ENCODE measurements at places on chromosomes 11 and 22.
A peak's percentile ranks its signal among the peaks of the same experiment; 100 is the strongest.

DNA sequence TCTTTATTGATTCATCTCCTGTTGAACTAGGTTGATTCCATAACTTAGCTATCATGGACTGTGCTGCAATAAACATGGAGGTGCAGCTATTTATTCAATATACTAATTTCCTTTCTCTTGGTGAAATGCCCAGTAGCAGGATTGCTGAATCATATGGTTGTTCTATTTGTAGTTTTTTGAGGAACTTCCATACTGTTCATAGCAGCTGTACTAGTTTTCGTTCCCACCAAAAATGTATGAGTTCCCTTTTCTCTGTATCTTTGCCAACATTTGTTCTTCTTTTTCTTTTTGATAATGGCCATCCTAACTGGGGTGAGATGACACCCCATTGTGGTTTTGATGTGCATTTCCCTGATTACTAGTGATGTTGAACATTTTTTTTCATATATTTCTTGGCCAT is 87.2 kb upstream of the NAV2 start:
- no peaks in the 10 kb centered on the region for H3K36me3 ChIP-seq
- DNase-seq: no peak
- no peak overlapping the region for H3K4me3 ChIP-seq
- H3K27me3 ChIP-seq: no peaks in the 10 kb centered on the region

- no peaks in the 10 kb centered on the region for H3K36me3 ChIP-seq
- H3K4me1 ChIP-seq: no peaks in the 10 kb centered on the region
- H3K27me3 ChIP-seq: no peaks in the 10 kb centered on the region
- peak; percentile 24 for DNase-seq
Observed at GRCh38 chr11:126282736-126283591, at the start of gene TIRAP. Gene TIRAP (plus strand): TSS chr11:126283093. CDS start chr11:126290895, 7,802 bp downstream.

GRCh38 chr11:2137202-2138067 is 1.8 kb downstream of the IGF2 start:
- no peak overlapping the region for H3K27ac ChIP-seq
- no peak for DNase-seq
- H3K36me3 ChIP-seq: no peaks in the 10 kb centered on the region
- peak overlapping the region; percentile 59 for H3K4me3 ChIP-seq
- H3K27me3 ChIP-seq: peaks cover 33% of the 10 kb centered on the region

DNA sequence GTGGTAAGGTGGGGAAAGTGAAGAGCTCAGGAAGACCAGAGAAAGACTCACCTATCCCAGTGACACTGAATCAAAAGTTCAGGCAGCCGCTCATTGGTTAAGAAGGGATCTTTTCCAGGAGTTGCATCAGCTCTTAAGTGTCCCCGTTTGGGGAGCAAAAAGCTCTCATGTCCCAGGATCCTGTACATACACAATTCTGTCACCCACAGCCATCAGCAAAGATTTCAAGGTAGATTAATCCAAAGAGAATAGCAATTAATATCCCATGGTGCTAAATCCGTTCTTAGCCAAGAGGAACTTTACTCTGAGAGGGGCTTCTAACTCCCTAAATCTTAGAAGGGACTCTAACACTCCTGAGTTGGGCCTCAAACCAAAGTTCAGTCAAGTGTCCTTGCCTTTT is 19.3 kb downstream of the FOLR3 start:
- DNase-seq: no peak
- no peak overlapping the region for H3K27ac ChIP-seq
- no peaks in the 10 kb centered on the region for H3K4me1 ChIP-seq
- H3K27me3 ChIP-seq: no peaks in the 10 kb centered on the region
- no peaks in the 10 kb centered on the region for H3K36me3 ChIP-seq

DNA sequence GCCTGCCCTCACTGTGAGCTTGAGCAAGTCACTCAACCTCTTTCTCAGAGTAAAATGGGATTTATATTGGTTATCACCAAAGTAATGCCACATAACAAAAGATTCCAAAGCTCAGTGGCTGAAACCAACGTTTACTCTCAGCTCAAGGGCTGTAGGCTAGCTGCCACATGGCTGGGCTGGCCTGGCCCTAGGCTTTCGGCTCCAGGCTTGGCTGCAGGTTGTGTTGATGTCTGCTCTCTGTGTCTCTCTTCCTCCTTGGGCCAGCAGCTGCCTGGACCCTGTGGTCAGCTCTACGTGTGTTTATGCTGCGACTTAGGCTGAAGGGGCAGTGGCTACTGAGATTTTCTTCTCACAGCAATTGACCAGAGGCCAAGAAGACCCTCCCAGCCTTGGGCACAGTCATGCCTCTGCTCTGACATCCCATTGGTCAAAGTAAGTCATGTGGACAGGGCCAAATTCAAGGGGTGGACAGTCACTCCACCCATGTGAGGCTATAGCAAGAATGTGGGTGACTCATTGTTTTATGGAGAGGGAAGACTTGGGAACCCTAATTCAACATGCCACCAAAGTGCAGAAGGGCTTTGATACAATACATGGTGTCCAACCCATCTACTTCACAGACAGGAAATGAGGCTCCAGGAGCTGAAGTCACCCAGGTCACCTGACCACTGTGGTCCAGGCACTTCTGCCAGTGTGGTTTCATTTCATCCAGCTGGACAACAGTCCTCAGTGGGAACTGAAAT is 90.6 kb downstream of the TSPAN18 start:
- DNase-seq: no peak
- H3K36me3 ChIP-seq: no peaks in the 10 kb centered on the region
- no peaks in the 10 kb centered on the region for H3K4me1 ChIP-seq
- no peak overlapping the region for H3K4me3 ChIP-seq
- no peaks in the 10 kb centered on the region for H3K27me3 ChIP-seq

GRCh38 chr11:107666911-107667613 is 44.8 kb downstream of the SLN start:
- H3K27me3 ChIP-seq: no peaks in the 10 kb centered on the region
- H3K4me3 ChIP-seq: no peak overlapping the region
- no peak for DNase-seq
- no peaks in the 10 kb centered on the region for H3K36me3 ChIP-seq

- no peaks in the 10 kb centered on the region for H3K4me1 ChIP-seq
- DNase-seq: no peak
- H3K27ac ChIP-seq: no peak overlapping the region
- no peaks in the 10 kb centered on the region for H3K27me3 ChIP-seq
Observed at GRCh38 chr11:77560605-77561004, 29.1 kb upstream of the AQP11 start.

- H3K27me3 ChIP-seq: no peaks in the 10 kb centered on the region
- peak overlapping the region; percentile 95 for H3K27ac ChIP-seq
- peaks cover 18% of the 10 kb centered on the region for H3K4me1 ChIP-seq
- DNase-seq: no peak
Observed at GRCh38 chr11:43942662-43943371, 380 bp downstream of the C11orf96 start.

DNA sequence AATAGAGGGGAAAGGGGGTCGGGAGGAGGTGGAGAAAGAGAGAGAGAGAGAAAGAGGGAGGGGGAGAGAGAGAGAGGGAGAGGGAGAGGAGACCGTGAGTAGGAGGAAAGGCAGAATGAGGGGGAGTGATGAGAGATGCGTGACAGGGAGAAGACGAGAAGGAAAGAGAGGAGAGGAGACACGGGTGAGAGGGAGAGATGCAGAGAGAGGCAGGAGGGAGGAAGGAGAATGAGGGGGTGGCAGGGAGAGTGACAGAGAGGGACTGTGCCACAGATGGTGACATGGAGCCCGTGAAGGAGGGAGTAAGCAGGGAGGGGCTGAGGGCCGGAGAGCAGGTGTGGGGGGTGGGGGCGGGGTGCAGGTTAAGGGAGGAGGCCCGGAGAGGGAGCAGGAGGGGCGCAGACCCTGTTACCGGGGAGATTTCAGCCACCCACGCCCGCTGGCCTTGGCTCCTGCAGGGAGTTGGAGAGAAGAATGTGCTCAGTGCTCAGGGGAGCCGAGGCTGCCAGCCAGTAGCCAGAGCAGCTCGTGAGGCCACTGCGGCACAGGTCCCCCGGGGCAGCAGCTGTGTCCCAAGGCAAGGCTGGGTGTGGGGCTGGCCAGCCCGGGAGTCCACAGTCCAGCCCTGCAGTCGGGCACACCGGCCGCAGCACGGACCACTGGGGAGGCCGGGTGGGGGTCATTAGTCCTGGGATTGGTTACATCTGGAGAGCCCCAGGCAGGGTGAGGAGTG is at the start of gene SSTR3:
Gene SSTR3, minus strand, starts transcription at position 304 of the 733 bp plus-strand sequence. CDS start 4,674 bp downstream, outside the sequence.
- H3K4me1 ChIP-seq: peaks cover 3% of the 10 kb centered on the region
- no peaks in the 10 kb centered on the region for H3K36me3 ChIP-seq
- no peaks in the 10 kb centered on the region for H3K27me3 ChIP-seq
- no peak within 1 kb of the TSS for H3K4me3 ChIP-seq
- no peak within 1 kb of the TSS for H3K27ac ChIP-seq

DNA sequence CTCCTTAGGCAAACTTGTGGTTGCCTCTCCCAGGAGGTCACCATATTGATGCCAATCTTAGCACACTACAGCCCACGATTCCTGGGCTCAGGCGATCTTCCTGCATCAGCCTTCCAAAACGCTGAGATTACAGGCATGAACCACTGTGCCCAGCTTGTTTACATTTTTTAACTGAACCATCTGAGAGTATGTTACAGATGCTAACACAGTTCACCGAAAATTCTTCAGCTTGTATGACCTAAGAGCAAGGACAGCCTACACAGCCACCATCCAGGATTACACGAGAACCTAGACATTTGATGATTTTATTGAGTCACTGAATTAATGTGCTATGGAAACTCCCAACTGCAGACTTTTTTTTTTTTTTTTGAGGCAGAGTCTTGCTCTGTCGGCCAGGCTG is 5.8 kb upstream of the LGALS1 start:
- H3K4me1 ChIP-seq: peaks cover 7% of the 10 kb centered on the region
- H3K4me3 ChIP-seq: no peak overlapping the region
- H3K27me3 ChIP-seq: no peaks in the 10 kb centered on the region

- H3K4me1 ChIP-seq: no peaks in the 10 kb centered on the region
- H3K27me3 ChIP-seq: no peaks in the 10 kb centered on the region
- DNase-seq: no peak
- H3K4me3 ChIP-seq: no peak overlapping the region
- no peak overlapping the region for H3K27ac ChIP-seq
Observed at GRCh38 chr11:6554828-6555706, 48.3 kb downstream of the RRP8 start.

GRCh38 chr11:35953081-35953760 is 9.4 kb downstream of the LDLRAD3 start:
- H3K4me3 ChIP-seq: no peak overlapping the region
- no peak overlapping the region for H3K27ac ChIP-seq
- no peak for DNase-seq
- no peaks in the 10 kb centered on the region for H3K36me3 ChIP-seq
- H3K27me3 ChIP-seq: no peaks in the 10 kb centered on the region

- peaks cover 40% of the 10 kb centered on the region for H3K4me1 ChIP-seq
- H3K36me3 ChIP-seq: no peaks in the 10 kb centered on the region
- H3K27me3 ChIP-seq: no peaks in the 10 kb centered on the region
Observed at GRCh38 chr11:12079726-12080556, 30.4 kb upstream of the MICAL2 start.

DNA sequence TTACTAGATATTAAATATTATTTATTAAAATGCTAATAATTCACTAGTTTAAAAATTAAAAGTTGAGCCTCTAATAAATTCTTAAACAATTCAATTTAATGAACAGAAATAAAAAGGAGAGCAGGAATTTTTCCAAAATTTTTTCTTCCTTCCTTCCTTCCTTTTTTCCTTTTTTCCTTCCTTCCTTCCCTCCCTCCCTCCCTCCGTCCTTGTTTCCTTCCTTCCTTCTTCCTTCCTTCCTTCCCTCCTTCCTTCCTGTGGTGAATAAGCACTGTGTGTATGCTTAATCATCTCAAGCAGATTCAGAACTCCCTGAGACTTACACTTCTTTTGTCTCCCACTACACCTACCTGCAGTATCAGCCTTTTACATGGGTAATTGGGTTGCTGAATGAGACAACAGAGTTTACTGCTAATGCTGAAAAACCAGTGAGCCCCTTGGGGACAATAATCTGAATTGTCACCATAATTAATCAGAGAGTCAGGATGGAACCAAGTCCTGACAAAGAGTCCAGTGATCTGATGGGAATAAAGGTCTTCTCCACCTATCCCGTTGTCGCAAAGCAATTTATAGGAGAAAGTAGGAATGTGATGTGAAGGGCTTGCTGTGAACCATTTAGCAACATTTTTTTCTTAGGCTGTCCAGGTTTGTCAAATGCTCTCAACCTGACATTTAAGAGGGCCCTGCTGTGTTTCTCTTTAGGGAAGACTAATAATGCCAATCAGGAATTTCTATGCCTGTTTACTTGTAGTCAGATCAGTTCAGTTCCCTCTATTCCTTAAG is 58.1 kb upstream of the CEP295 start:
- H3K4me1 ChIP-seq: no peaks in the 10 kb centered on the region
- H3K27me3 ChIP-seq: no peaks in the 10 kb centered on the region
- no peaks in the 10 kb centered on the region for H3K36me3 ChIP-seq
- H3K4me3 ChIP-seq: no peak overlapping the region
- no peak overlapping the region for H3K27ac ChIP-seq

DNA sequence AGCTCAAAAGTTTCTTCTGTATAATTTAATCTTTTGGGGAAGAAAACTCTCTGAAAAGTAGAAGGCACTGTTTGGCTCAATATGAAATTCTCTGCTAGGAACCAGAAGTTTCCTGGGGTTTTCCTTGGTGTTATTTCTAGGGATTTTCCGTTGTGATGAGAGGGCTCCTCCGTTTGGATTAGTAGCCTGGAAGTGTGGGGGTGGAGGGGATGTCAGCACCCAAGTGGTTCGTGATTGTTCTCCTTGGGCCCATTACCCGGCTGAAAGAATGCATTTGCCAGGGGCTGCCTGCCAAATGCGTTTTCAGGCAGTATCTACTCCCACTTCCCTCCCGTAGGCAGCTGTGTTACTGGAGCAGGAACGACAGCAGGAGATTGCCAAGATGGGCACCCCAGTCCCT is 4.3 kb downstream of the SF3B2 start:
- peaks cover 73% of the 10 kb centered on the region for H3K36me3 ChIP-seq
- DNase-seq: no peak
- no peak overlapping the region for H3K27ac ChIP-seq
- no peaks in the 10 kb centered on the region for H3K27me3 ChIP-seq
- peaks cover 10% of the 10 kb centered on the region for H3K4me1 ChIP-seq
- H3K4me3 ChIP-seq: no peak overlapping the region

DNA sequence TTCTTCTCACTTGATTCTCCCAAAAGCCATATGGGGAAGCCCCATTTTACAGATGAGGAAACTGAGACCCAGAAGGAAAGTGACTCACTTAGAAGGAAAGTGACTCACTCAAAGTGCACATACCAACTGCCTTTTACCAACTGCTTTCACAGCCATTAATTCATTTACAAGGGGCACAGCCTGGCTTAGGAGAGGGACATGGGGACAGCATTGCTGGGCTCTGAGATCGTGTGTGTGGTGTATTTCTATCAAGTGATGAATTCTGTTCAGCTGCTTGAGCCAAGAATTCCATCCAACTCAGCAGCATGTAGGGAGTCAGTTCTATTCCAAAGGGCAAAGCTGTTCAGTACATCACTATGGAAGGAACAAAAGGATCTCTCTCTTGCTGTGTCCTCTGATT is 23.5 kb upstream of the PAK1 start:
- no peak overlapping the region for H3K4me3 ChIP-seq
- no peak for DNase-seq
- H3K27ac ChIP-seq: no peak overlapping the region
- H3K4me1 ChIP-seq: no peaks in the 10 kb centered on the region
- H3K36me3 ChIP-seq: no peaks in the 10 kb centered on the region

- no peaks in the 10 kb centered on the region for H3K27me3 ChIP-seq
- no peaks in the 10 kb centered on the region for H3K4me1 ChIP-seq
- H3K27ac ChIP-seq: no peak overlapping the region
- no peak for DNase-seq
- H3K4me3 ChIP-seq: no peak overlapping the region
- H3K36me3 ChIP-seq: peaks cover 46% of the 10 kb centered on the region
Observed at GRCh38 chr11:64621283-64622019, 30.4 kb downstream of the SLC22A12 start.

- H3K4me1 ChIP-seq: peaks cover 30% of the 10 kb centered on the region
- H3K36me3 ChIP-seq: no peaks in the 10 kb centered on the region
- H3K27me3 ChIP-seq: no peaks in the 10 kb centered on the region
- no peak for DNase-seq
- H3K4me3 ChIP-seq: no peak overlapping the region
Observed at GRCh38 chr11:62108971-62109404, 14.8 kb upstream of the INCENP start.
